T-helper 1 cell (primary cell): ENCODE measurements at places on chromosomes 3 and 15.

DNA sequence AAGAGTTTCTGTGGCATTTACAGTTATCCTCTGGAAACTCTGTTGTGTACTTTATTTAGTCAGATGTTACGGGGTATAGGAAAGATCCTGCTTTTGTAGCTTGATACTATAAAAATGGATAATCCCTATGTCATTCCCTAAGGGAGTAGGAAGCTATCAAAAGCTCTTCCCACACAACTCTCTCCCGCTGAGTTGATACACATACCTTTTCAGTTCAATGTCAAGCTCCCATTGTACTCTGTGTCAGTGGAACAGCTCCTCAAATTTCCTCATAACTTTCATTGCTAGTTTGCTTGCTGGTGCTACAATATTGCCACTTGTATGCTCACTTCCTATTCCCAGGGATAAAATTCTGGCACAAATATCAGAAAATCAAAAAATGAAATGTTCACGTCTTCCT, 893.3 kb upstream of the GBE1 start:
- DNase-seq, result no peak

DNA sequence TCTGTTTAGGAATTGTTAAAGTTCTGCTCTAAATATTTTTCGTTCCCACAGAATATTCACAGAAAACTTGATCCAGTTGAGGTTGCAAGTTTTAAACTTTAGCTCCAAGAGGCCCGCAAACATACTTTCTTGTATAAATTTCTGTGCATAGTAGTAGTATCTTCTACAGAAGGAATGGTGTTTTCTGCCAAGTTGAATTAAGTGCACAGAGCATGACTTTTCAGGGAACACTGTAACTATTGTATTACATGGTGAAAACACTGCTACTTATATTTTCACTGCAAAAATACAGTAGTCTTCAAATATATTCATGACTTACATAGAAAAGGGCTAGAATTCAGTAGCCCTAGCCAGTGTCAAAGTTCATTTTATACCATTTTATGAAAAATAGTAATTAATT, 67.0 kb downstream of the SUCNR1 start:
- DNase-seq, result no peak

DNA sequence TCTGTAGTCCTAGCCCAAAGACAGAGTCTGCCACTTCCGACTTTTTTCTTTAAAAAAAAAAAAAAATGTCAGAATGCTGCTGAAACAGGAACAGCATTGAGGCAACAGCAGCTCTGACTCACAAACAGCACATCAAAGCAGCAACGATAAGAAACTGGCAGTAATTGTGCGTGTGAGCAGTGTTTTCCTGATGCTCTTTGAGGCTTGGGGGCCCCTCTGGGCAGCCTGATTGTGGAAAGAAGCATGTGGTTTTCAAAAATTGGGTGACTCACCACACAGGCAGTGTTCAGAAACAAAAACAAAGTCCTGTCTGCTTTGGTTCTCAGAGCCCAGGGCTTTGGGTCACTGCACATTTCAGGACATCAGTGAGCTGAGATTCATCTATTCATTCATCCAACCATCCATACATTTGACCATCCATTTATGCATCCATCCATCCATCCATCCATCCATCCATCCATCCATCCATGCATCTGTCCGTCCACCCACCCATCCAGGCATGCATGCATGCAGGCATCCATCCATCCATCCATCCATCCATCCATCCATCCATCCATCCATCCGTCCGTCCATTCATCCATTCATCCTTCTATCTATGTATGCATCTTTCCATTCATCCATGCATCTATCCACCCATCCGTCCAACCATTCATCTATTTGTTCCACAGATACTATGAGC, 308.4 kb downstream of the RPLP1 start:
- DNase-seq, result peak; percentile 26

DNA sequence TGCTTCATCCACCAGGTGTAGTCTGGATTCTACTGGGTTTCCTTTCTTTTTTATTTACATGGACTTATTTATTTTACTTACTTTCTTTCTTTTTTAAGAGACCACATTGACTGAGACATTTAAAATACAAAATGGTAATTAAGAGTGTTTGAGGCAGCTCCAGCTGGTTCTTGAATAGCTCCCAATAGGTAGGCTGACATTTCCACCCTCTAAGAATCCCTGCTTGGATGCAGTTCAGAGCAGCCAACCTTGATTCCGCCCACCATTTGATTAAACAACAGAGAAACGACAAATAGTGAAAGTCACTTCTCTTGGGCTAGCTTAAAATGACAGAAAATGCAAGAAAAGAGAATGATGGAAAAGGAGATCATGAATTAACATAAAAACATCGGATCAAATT, 270.5 kb downstream of the TUSC7 start:
- DNase-seq, result no peak

GRCh38 chr15:70084461-70084860, 13.3 kb downstream of the TLE3 start:
- DNase-seq, result no peak

DNA sequence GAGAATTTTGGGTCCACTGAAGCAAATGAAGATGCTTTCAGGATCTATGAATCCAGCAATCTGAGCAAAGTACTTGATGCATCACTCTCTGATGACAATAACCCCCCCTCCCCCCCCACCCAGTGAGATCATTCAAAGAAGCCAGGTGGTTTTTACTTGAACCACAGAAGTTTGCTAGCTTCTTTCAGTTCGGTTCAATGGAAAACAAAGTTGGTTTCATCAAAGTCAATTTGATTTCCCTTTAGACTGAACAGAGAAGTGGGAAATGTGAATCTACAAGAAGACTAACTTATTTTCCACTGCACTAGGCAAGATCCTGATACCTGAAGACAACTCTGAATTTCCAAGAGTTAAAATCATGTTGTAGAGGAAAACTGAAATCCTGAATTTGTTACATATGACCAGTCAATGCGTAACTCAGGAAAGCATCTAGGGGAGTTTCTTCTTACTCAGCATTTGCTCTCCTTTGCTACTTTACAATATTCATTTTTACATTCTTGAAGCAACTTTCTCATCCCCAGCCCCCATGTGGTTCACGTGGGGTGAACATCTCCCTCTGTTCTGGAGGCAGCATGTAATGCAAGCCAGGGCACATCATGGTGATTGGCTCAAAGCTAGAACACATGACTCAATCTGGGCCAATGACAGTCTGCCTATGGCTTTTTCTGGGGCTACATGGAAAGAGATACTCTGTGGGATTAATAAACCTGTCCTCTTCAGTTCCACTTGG, 572.6 kb downstream of the FOXP1 start:
- DNase-seq, result peak; percentile 14

DNA sequence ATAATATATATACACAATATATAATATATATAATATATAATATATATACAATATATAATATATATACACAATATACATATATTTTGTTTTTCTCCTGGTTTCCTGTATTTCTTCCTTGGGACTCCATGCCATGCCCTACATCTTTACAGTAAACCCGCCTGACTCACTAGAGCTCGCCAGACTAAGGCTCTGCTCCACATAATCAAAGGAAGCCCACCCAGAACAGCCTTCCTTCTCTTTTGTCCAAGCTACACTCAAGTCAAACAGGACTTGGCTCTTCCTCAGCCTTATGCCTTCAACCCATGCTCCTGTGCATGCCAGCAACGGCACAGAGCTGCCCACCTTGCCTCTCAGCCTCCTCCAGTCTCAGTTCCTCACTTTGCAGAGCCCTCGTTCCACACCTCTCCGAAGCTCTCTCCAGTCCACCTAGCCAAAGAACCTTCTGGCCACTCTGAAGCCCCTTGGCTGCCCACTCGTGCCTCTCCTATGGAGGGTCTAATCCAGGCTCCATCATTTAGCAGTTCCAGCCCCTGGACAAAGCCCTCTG, 109.1 kb downstream of the RFTN1 start:
- DNase-seq, result no peak

GRCh38 chr3:155871746-155872158, 1.3 kb downstream of the GMPS start:
- no peak for DNase-seq

- no peak for DNase-seq
Observed at GRCh38 chr15:78207110-78207458, 27.3 kb downstream of the ACSBG1 start.

GRCh38 chr3:171840811-171841619, 2.1 kb upstream of the TMEM212 start:
- DNase-seq, result no peak

DNA sequence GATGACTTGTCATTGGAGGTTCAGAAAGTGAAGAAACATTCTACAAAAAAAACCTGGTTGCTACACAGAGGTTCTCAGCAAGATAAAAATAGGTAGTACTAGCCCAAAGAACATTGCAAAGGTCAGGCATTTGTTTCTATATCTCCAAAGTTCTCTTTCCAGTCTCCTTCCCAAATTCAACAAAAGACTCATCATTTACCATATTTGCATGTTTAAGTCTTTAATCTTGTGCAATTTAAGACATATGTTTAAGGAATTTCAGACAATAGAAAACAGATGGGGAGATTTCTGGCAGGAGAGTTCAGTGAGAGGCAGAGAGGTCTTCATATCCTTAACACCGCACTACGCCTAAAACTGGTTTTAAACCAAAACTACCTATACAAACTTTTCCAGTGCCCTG, 173.8 kb upstream of the THBS1 start:
- no peak for DNase-seq

GRCh38 chr3:188001093-188001492, 152.9 kb upstream of the LPP start:
- DNase-seq, result no peak

DNA sequence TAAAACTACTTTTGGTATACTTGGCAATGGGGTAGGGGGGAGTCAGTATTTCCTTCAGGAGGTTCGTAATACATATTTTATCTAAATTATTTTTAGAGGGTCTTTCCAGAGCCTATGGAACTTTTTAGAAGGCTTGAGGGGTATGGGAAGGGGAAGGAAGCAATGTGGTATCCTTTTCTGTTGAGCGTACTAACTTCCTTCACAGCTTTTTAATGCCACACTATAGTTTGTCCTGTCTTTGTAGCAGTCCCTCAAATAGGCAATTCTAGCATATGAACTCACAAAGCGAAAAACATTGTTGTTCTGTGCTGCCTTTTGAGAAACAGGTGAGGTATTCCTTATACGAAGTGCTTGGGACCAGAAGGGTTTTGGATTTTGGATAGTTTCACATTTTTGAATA, 22.3 kb upstream of the P2RY13 start:
- DNase-seq, result no peak

- no peak for DNase-seq
Observed at GRCh38 chr3:158771982-158772381, 29.9 kb upstream of the MFSD1 start.

DNA sequence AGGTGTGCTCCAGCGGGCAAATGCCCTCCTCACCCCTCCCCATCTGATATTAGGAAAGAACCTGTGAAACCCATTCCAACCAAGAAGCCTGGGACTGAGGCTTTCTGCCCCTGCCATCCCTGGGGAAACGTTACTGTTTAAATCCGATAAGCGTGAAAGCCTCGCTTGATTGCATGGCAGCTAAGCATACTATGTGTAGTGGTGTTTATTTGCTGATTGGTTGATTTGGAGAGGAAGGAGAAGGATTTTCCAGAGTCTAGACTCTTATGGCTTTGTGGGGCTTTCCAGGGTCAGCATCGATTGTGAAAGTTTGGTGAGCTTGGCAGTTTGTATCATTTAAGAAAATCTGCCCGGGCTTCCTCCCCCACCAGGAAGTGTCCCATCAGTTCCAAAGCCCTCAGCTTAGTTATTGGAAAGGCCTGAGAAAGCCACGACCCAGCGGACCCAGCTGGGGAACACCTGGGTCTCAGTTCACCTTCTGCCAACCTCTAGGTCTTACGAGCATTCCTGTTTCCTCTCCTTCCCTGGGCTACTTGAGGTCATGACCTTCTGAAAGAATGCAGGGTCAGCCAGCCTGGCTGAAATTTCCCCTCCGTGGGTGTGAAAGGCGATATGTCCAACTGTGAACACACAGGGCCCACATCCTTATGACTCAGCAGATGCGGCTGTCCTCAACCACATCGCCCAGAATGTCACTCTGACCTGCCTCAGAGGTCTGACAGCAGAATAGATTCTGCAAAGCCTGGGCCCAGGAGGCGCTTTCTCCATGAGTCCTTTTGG, 62.8 kb upstream of the HERC1 start:
- DNase-seq, result no peak

DNA sequence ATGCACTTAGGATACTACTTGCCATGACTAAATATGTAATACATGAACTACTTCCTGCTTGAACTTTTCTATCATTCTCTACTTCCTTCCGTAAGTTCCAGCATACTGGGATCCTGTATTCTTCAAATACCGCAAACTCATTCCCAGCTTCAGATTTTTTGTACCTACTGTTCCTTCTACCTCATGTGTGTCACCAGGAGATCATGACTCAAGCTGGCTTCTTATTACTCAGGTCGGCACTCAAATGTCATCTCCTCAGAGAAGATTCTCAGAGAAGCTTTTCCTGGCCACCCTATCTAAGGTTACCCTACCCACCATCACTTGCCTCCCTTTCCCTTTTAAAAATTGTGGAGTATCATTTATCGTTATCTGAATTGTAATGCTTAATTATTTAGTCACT, 66.7 kb downstream of the RFX7 start:
- no peak for DNase-seq

GRCh38 chr15:98699591-98700424, 51.5 kb downstream of the IGF1R start:
- no peak for DNase-seq

GRCh38 chr3:170778240-170779217, 91.5 kb downstream of the RPL22L1 start:
- no peak for DNase-seq

DNA sequence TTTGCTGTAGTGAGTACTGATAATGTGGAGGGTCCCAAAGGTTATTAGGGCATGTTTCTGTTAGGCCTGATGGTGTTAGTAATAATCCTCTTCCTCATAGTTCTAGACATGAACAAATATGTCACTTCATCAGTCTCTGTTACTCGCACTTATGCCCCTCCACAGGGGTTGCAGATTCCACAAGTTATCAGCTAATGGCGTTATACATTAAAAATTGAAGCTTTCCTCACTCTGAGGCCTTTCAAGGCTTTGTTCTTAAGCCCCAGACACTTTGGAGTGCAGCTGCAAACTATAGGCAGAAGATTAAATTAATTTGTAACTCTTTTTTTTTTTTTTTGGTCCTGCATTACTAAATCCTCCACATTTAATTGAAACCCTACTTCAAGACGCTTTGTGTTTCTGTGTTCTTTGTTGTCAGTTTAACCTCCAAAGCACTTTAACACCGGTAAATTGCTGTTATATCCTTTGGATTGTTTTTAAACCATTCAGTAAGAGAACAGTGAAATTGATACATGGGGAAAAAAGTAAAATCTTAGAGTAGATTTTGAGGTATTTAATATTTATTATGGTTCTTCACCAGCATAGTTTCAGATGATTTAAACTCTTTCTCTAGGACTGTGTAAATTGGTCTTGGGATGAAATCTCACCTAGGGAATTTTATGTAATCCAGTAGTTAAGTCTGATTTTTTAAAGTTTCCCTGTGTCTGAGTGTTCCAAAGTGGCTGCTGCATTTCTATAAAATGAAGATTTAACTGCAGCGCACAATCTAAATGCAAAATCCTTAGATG, 103.1 kb upstream of the SKOR1 start:
- DNase-seq, result no peak

GRCh38 chr15:59371458-59372351, 966 bp downstream of the MYO1E start:
- no peak for DNase-seq

- DNase-seq, result no peak
Observed at GRCh38 chr15:69853544-69853951, 244.2 kb downstream of the TLE3 start.
